ENCODE measurements at places on chromosomes 11 and 22. TPM values are rescaled to one million over a fixed set of nuclear protein-coding genes. Genes with fewer than 3 reads are reported as not detected.

DNA sequence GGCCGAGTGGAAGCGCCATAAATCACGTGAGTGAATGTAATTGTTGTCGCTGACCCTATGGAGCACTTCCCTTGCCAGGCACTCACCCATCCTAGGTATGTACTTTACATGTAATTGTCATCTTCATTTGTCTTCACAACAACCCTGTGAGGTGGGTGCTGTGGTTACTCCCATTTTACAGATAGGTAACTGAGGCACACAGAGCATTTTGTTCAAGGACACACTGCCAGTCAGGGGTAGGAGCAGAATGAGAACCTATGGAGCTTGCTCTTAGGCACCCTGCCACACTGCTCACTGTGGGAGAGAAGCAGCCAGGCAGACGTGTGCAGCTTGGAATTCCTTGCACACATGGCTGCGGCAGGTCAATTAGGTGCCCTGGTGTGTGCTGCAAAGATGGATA lies 785 bp upstream of the EFCAB6 start:
- DNase-seq, result no peak

DNA sequence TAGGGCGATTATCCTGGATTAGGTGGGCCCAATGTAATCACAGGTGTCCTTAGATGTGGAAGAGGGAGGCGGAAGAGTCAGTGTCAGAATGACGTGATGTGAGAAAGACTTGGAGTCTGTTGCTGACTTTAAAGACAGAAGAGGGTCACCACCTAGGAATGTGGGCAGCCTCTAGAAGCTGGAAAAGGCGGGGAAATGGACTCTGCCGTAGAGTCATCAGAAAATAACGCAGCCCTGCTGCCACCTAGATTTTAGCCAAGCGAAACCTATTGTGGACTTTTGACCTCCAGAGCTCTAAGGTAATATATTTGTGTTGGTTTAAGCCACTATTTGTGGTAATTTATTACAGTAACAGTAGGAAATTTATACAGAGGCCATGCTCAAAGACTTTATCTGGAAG lies 4.8 kb downstream of the DDX10 start:
- no peak for DNase-seq

DNA sequence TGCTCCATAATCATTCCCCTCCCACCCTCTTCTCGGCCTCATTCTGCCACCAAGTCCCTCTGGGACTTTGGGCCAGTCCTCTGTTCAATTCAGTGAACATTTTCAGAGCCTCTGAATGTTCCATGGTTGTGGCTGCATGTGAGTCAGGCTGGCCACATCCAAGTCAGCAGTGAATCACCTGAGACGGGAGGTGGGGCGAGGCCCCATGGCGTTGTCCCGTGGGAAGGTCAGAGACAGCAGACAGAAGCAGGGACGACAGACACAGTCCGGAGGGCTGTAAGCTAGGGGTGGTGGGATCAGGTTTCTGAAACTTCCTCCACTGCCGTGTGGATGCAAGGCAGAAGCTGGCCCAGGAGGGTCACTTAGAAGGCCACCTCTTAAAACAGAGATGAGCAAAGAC lies 324.8 kb downstream of the MN1 start:
- no peak for DNase-seq

GRCh38 chr11:33802194-33802950 lies 28.1 kb upstream of the FBXO3 start:
- peak; percentile 66 for DNase-seq

DNA sequence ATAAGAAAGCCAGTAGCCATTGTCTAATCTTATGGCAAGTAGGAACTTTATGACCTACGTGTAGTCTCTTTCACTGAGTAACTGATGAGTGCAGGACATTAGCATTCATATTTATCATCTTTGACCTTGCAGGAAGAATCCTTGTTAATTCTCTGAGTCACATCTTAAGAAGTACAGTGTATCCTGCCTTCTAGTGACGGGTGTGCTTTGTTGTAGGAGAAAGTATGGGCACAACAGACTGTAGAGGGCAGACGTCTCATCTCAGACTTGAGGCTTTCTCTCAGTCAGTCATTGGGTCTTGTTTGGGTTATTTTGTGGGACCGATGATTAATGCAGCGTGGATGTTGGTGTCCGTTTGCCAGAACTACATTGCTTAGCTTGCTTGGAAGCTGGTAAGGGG lies 6.8 kb downstream of the RNF214 start:
- no peak for DNase-seq

- DNase-seq, result no peak
Observed at GRCh38 chr22:17869285-17870096, 95.2 kb upstream of the BID start.

GRCh38 chr22:17097062-17097461 lies 12.3 kb downstream of the IL17RA start:
- DNase-seq, result no peak

GRCh38 chr11:86256608-86257007 lies 12.1 kb downstream of the EED start:
- DNase-seq, result no peak

DNA sequence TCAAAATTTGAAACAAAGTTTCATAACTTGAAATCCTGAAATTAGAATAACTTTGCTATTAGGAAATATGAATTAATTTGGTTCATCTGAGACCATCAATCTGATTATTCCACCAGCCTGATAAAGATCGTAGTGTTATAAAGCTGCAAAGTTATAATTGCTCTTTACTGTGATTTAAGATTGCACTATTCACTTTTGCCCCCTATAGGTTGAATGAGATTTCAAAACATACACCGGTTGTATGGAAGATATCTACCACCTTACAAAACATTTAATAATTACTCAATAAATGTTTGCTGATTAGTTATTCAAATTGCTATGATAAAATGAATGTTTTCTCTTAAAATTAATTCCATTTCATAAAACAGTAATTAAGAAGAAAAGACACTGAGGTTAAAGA lies 26.1 kb downstream of the APIP start:
- no peak for DNase-seq

GRCh38 chr11:65014726-65015227 lies 817 bp downstream of the ARL2 start:
- DNase-seq, result no peak

DNA sequence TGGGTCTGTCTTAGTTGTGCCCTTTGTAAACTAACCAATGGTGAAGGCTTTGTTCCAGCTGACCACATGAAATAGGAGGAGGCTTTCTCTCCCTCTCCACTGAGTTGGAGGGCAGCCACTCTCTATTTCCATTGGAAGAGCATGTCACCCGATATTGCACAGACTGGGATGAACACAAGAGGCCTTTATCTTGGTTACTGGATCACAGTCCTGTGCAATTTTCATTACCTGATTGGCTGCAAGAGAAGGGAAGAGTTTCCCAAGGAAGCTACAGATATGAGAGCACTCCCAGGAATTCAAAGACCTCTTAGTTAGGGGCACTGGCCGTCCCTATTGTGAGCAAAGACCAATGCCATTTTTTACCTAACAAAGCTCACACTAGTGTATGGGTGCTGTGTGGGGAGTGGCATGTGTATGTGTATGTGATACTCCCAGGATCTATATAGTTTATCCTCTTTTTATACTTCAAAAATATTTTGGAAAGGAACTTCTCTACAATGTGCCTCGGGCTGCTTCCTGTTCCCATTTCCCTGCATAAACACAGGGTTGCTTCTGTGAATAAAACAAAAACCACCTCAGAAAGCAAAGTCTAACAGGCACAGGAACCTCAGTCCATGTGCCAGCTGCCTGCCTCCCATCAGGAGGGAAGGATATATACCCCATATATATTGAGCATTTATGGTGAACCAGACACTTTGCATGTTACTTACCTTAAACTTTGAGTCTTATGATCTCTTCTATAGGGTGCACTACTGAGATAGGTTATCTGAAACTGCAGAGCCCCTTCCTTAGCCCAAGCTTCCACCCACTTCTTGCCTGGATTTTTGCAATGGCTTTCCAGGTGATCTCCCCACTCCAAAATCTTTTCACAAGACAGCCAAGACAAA lies 126.5 kb downstream of the RASSF10 start:
- DNase-seq, result no peak

DNA sequence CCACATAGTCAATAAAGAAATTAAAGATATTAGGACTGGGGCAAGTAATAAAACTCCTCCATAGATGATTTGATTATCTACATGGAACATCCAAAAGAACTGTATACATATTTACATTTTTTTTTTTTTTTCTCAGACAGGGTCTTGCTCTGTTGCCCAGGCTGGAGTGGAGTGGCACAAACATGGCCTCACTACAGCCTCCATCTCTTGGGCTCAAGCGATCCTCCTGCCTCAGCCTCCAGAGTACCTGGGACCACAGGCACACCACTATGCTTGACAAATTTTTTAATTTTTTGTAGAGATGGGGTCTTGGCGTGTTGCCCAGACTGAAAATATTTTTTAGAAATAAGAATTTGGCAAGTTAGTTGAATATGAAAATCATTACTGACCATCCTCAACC lies 24.7 kb downstream of the REXO2 start:
- DNase-seq, result no peak

GRCh38 chr22:48370508-48371325 lies 1457.0 kb downstream of the BRD1 start:
- no peak for DNase-seq

GRCh38 chr11:2204361-2205213 lies 33.0 kb upstream of the TH start:
- DNase-seq, result no peak

GRCh38 chr11:130728185-130729180 lies 187.8 kb downstream of the SNX19 start:
- DNase-seq, result no peak

GRCh38 chr11:63804259-63804658 lies 9.0 kb upstream of the SPINDOC start:
- DNase-seq, result no peak

DNA sequence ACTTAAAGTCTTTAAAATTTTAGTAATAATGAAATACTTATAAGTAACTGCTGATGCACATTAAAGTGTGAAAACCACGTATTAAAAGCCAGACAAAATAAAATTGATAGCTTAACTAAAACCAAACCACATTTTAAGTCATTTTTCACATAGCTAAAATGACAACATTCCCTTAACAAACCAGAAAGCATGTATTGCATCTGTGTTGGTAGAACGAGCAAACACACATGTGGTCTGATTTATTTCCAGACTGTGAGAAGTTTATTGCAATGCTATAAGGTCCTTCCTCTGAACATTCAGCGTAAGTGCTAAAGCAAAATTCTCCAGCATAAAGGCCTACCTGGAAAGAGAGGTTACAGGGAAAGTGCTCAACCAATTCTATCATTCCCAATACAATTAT lies 57.8 kb downstream of the ARHGAP20 start:
- DNase-seq, result no peak

GRCh38 chr11:20024172-20024935 lies 135.9 kb downstream of the DBX1 start:
- DNase-seq, result no peak

GRCh38 chr11:97786961-97787360 lies 1233.8 kb upstream of the CNTN5 start:
- DNase-seq, result no peak

- DNase-seq, result no peak
Observed at GRCh38 chr11:78525720-78526119, 48.9 kb downstream of the NARS2 start.

GRCh38 chr11:87326594-87326993 lies 288.9 kb downstream of the TMEM135 start:
- DNase-seq, result no peak

DNA sequence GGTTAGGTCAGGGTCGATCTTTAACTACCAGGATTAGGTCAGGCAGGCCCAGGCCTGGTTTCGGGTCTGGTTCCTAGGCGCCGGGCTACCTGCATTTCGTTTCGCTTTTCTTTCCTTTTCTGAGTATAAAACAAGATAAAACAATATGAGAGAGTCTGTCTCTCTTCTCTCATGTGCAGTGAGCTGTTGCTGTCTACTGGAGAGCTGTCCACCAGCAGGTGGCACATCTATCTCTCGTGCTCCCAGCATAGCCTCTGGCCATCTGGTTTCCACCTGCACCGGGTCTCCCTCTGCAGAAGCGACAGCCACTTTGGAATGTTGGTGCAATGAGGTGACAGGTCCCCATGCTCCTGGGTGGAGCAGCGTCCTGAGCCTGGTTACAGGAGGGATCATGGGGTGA lies 27.6 kb downstream of the RIBC2 start:
- DNase-seq, result peak; percentile 48

GRCh38 chr22:45499746-45500145 lies 2.9 kb upstream of the FBLN1 start:
- DNase-seq, result no peak

DNA sequence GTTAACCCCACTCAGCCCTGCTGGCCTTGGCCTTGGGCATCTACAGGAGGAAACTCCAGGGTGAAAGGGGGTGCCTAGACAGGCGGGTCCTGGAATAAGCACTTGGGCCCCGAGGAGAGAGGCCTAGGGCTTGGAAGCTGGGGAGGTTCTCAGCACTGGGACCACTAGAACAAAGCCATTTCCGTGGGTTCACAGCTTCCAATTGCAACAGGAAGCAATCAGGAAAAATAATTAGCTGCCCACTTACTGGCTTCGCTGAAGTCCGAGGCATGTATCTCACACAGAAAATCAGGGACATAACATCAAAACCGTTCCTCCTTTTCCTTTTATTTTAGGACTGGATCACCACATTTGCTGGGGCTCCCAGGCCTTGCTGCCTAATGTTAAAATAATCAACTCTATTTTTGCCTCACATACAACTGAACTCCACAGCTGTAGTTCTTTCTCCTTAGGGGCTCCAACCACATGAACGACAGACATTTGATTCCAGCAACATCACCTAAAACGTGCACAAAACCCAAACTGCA lies 161.1 kb upstream of the GRK3 start:
- no peak for DNase-seq

GRCh38 chr11:65766535-65766934 lies 14.2 kb downstream of the AP5B1 start:
- DNase-seq, result no peak

GRCh38 chr22:35733791-35734516 lies 16.3 kb downstream of the APOL5 start:
- no peak for DNase-seq

- DNase-seq, result no peak
Observed at GRCh38 chr11:45859661-45860140, 12.4 kb downstream of the CRY2 start.

DNA sequence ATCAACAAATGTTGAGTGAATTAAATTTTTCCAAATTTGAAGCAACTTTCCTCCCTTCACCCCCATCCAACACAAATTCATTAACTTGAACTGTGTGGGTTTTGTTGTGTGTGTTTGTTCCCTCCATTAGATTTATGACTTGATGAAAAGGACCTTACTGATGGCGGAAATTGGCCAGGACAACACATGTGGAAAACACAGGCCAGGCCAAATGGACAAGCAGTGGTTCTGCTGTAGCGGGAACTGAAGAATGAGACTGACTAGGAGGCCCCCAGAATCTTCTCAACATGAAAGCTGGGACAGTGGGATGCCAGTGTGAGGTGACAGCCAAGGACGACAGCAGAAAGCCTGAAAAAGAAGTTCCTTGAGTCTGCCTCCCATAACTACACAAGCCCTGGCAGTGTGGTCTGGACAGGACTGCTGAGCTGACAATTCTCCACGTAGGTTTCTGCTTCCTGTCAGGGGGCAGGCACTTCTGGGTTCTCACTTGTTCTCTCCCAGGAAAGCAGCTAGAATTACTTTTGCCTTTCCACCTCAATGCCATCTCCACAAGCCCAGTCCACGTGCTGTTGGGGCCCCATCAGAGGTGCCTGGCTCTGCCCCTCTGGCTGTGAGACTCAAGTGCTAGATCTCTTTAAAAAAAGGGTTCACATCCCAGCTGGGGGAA lies 94.3 kb downstream of the ETS1 start:
- DNase-seq, result no peak

The TRIM51 gene
- not detected for total RNA-seq

The KREMEN1 gene
- total RNA-seq, result 3.1 TPM

The TEX12 gene
- not detected for total RNA-seq

The MUC6 gene
- not detected for total RNA-seq

The ANGPTL5 gene
- not detected for total RNA-seq

The NNMT gene
- not detected for total RNA-seq

The RAPSN gene
- total RNA-seq, result 0.95 TPM

The E2F8 gene
- total RNA-seq, result 0.92 TPM

The TMPRSS13 gene
- 1.8 TPM for total RNA-seq

The XKR3 gene
- total RNA-seq, result not detected

The YAP1 gene
- 158 TPM for total RNA-seq

Data from endothelial cell (in vitro differentiated cells).